Fibroblast of skin of back (primary cell): ENCODE measurements at places on chromosomes 13 and 19.

GRCh38 chr13:21641629-21642028, 29.2 kb upstream of the FGF9 start:
- no peak for DNase-seq

DNA sequence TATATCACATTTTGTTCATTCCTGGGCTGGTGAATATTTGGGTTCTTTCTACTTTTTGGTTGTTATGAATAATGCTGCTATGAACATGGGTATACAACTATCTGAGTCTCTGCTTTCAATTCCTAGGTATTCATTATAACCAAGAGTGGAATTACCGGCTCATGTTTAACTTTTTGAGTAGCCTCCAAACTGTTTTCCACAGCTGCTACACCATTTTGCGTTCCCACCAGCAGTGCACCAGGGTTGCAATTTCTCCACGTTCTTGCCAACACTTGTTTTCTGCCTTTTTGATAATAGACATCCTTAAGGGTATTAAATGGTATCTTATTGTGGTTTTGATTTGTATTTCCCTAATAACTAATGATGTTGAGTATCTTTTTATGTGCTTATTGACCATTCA, 16.8 kb downstream of the CDK8 start:
- no peak for DNase-seq

DNA sequence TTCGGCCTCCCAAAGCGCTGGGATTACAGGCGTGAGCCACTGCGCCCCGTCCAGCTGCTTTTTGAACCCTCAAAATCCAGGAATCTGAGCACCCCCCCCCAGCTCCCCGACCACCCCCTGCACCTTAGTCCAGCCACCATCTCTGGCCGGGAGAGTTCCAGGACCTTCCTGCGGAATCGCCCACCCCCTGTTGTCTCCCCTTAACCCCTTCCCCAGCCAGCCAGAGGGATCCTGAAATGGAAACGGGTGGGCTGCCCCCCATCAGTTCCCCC, 772 bp upstream of the MBD3 start:
- no peak for DNase-seq

DNA sequence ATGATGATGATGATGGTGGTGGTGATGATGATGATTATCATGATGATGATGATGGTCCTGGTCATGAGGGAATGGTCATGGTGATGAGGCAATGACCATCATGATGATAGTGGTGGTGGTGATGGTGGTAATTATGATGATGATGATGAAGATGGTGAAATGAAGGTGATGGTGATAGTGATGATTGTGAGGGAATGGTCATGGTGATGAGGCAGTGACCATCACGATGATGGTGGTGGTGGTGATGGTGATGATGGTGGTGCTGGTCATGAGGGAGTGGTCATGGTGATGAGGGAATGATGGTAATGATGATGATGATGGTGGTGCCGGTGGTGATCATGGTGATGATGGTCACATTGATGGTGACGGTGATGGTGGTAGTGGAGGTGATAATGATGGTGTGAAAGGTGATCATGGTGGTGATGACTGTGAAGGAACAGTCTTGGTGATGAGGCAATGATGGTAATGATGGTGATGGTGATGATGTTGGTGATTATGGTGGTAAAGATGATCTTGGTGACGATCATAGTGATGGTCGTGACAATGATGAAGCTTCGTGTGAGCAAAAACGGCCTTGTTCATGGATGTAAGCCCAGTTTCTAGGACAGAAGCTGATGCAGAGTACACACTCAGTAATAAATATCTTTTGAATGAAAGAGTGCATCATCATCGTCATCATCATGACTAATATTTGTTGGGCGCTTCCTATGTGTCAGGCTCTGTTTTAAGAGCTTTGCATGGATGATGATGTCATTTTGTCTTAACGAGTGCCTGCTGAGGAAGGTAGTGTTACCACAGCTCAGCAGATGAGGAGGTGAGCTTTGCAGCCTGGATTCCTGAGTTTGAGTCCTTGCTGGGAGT, 17.3 kb downstream of the SBK2 start:
- peak; percentile 82 for DNase-seq

GRCh38 chr19:2867025-2867991, at the start of gene ZNF556:
TSS of gene ZNF556 (plus strand) at chr19:2867335. CDS start at chr19:2867422, 87 bp downstream.
- DNase-seq, result no peak

DNA sequence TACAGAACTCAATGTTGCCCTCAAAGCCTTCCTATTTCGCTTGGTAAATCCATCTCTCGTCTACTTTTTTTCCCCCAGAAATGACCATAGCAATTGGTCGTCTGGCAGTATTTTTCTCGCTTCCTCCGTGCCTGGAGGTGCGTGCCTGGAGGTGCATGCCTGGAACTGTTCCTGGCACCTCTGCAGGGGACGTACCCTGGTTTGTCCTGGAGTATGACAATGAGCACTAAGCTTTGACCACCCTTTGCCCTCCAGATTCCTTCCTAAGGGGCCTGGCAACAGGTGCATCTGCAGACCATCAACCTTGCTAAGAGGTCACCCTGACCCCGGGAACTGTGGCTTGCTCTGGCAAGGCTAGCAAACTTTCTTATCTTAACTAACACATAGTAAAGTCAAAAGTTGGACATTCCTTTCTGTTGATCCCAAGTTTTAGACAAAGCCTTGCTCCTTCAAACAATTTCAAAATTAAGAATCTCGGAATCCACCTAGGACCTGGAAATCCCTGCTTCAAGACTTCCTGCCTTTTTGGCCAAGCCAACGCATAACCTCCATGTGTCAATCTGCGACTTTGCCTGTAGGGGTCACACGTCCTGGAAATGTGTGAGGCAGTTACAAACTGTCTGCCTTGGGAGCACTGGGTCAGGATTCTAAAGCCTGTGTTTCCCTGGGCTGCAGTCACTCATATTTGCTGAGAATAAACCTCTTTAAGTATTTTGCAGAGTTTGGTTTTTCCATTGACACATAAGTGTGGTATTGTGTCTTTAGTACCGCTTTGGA, 28.8 kb upstream of the TUBGCP3 start:
- DNase-seq, result peak; percentile 40
